Stimulated activated CD8-positive, alpha-beta memory T cell treated with anti-CD3 and anti-CD28 coated beads, Interleukin-4, amount 100 ng/mL, for 1 hour (primary cell): ENCODE measurements at places on chromosomes 1 and 21.

DNA sequence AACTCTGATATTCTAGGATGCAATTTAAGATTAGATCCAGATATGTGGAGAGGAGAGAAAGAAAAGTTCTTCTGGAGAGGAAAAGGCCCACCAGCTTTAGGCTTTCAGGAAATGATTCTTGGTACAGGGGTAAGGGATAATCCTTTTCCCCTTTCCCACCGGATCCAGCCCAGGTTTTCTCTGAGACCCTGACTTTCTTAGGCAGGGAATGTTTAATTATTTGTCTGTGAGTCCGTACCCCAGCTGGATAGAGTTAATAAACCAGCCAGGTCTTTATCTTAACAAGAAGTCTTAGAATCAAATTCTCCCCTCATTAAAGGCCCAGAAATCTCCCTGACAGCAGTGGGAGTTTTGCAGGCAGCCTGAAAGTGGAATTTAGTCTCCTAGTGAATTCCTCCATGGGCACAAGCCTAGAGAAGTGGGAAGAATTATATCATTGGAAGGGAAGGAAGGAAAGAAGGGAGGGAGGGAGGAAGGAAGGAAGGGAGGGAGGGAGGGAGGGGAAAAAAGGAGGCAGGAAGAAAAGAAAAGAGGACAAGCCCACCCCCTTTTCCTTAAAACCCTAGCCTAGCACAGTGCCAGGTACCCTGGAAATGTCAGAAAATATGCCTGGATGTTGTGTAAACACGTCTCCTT lies 189.0 kb downstream of the PLPP3 start:
- DNase-seq, result no peak

- DNase-seq, result no peak
Observed at GRCh38 chr1:162077648-162078299, 8.3 kb downstream of the NOS1AP start.

DNA sequence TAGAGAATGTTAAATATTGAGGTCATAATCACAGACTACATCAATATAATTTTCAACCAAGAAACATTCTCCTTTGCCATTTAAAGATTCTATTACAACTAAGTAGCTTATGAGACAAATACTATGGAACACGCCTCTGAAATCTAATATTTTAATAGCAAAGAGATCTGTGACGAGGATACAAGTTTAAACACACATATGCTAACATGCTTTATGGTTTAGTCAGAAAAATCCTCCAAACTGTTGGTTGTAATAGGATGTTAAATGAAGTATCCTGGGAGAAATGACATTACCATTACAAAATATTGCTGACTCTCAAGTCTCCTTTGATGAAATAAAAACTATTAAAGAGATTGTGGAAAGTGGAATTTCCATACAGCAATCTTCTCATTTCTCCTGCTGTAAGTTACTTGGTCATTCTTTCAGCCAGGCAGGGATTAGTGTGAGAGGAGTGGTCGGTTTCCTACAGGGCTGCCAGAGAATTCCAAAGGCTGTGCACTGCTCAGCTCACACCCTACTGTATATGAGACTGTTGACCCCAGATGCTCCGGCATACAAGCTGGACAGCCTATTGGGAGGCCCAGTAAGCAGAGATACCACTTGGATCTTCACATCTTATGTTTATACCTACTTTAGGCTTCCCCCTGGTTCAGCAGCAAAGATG lies 26.6 kb downstream of the SCYL3 start:
- DNase-seq, result no peak

DNA sequence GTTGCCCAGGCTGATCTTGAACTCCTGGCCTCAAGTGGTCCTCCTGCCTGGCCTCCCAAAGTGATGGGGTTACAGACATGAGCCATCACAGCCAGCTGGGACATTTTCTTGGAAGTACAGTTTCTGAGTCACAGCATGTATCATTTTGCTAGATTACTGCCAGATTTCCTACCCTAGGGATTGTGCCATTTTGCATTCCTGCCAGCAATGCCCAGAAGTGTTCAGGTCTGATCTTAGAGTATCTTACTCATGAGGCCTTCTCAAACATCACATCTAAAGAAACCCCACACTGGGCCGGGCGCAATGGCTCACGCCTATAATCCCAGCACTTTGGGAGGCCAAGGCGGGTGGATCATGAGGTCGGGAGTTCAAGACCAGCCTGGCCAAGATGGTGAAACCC lies 10.2 kb downstream of the BMP8A start:
- DNase-seq, result no peak

- DNase-seq, result no peak
Observed at GRCh38 chr1:154808909-154809262, 61.2 kb downstream of the KCNN3 start.

DNA sequence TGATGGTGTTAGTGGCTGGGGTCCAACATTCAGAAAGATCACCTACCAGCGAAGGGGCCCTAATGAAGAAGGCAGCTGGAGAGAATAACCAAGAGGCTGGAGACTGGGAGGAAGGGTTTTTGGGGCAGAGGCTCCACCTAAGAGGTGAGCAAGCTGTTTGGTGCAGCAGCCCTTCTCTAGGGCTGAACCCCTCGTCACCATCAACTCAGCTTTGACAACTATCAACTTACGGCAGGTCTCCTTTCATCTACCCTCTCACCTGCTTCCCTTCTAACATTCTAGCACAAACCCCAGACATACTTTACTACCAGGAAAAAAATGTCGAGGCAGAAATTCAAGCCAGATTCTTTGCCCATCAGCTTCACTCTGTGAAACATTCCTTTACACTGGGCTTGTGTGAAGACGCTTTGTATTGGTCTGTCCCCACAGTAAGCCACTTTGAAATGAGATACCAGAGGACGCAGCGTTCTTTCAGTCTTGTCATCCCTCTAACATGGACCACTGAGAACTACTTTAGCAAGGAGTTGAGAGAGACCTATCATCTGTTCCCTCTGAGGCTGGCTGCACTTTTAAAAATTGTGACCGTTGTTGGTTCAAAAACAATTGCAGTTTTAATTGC lies 84.6 kb downstream of the RAVER2 start:
- DNase-seq, result no peak

DNA sequence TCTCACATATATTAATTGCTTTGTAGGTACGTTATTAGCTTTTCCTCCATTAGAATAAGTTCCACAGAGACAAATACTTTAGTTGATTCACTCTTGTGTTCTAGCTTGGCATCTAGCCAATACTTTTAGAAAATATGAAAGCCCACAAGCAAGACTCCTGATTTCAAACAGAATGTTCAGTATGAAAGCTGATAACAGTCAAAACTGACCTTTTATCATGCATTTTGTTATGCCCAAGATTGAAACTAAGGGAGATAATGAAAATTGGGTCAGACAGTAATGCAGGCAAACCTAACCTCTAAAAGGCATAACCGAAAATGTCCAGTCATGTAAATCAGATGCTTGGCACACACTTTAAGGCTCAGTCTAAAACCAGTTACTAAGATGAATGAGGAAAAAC lies 61.7 kb downstream of the ERICH3 start:
- DNase-seq, result no peak

DNA sequence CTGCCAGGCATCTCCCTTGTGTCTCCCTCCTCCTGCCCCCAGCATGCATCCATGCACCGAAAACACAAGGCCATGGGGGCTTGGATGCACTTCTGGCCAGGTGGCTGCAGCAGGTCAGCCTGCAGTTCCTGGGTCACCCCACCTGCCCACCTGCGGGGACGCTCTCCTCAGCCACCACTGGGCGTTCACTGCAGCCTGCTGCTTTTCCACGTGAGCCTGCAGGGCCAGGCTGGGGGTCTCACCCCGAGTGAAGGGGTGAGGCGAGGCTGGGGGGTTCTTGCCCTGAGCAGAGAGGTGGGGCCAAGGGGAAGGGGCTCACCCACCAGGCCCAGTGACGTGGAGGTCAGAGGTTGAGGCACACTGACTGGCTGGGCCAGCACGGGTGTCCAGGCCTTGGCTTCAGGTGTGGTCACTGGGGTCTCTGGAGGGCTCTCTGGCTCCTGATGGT lies 64.6 kb downstream of the WNT9A start:
- no peak for DNase-seq

- no peak for DNase-seq
Observed at GRCh38 chr1:47183308-47184089, 6.3 kb downstream of the PDZK1IP1 start.

DNA sequence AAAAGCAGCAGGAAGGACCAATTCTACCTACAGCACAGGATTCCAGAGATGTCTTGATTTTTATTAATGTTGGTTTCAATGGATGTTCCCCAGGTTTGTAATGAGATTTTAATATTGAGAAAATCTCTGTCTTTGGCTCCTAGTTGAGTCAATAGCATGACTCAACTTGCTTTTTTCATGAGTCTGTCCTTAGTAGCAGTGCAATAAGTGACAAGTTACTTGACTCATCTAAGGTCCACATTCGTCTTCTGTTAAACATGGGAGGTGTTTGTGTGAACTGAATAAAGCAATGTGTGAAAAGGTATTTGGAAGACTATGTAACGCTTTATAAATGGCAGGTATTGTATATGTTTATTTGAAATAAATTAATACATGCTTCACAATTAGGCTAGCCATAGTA lies 645.0 kb upstream of the PTBP2 start:
- no peak for DNase-seq

- no peak for DNase-seq
Observed at GRCh38 chr21:42846221-42846620, 33.1 kb downstream of the WDR4 start.

DNA sequence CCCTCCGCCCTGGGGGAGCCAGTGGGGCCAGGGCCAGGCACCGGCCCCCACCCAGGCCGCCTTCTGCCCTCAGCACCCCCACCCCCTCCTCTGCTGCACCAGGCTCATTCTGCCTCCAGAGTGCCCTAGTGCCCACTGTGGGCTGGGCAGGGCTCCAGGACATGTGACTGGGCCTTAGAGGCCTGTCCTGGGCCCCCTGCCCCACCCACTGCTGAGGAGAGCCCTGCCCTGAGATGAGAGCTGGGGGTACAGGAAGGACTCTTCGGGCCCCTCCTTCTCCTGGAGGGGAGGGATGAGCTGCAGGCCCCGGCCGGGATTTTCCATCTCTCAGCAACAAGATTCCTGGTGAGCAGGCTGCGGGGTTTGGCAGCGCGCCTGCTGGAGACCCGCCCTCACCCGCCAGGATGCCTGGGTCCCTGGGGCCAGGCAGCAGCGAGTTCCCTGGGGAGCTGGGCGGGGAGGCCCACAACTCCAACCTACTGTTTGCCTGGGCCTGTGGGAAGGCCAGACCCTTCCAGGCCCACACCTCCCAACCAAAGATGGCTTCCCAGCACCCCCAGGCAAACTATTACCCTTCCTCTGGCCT lies 14.0 kb downstream of the AHDC1 start:
- DNase-seq, result no peak

GRCh38 chr1:63693944-63694571 lies 79.8 kb upstream of the ROR1 start:
- no peak for DNase-seq

DNA sequence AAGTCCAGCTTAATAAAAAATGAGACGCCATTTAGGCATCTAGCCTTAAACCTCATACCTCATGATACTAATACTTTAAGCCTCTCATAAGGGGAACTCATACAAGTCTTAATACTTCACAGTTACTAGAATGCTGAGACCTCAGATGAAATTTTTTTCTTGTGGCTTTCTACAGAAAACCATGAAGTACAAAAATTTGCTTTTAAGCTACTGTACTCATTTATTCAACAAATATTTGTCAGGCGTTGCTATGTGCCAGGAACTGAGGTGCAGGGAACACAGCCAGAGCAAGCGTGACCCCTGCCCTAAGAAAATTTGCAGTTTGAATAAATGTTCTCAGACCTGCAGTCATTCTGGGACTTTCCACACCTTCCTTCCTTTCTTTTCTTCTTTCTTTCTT lies 150.6 kb downstream of the MRPL39 start:
- no peak for DNase-seq

GRCh38 chr1:17856496-17857108 lies 101.5 kb downstream of the ACTL8 start:
- no peak for DNase-seq

- no peak for DNase-seq
Observed at GRCh38 chr1:39490596-39491145, 765 bp upstream of the BMP8A start.

GRCh38 chr21:29022166-29022565 lies 2.3 kb upstream of the USP16 start:
- DNase-seq, result no peak

DNA sequence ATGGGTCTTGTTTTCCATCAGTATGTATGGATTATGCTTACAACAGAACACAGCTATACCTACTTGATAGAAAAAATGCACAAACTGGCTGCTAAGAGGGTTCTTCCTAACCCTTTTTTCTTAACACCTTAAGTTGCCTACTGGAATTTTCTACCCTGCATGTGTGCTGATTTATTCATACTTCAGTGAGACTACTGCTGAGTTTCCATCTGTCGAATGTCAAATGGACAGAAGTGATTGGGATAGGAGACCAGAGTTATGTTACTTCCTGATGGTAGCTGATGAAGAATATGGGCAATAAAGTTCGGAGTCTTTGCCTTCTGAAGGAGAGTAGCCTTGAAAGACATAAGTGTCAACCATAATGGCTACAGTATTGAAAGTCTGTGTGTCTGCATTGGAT lies 6.5 kb upstream of the DNM3 start:
- DNase-seq, result no peak

GRCh38 chr1:70324683-70325082 lies 29.8 kb downstream of the ANKRD13C start:
- no peak for DNase-seq

- DNase-seq, result peak; percentile 42
Observed at GRCh38 chr1:26408604-26409003, 2.0 kb upstream of the LIN28A start.

DNA sequence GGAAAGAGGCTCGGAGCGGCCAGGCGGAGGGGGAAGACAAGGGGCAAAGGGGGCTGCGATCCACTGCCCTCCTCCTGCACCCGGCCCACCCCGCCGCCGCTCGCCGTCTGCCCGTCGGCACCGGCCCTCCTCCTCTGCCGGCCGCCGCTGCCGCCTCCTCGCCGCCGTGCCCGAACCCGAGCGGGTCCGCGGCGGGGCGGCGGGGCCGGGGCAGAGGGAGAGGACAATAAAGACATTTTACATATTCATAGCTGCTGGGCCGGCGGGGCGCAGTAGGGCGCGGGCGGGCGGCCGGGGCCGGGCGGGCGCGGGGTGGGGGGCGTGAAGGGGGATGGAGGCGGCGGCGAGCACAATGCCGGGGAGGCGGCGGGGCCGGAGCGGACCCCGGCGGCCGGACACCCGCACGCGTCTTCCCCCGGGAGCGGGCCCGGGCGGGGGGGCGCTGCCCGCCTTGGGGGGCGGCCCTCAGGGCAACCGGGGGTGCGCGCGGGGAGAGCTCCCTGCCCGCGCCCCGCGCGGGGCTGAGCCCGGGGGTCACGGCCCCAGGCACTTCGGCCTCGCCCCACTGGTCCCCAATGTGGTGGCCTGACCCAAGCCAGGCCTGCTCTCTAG lies 546 bp downstream of the POU2F1 start:
- DNase-seq, result no peak
